Bone marrow (tissue), 2 donors: ENCODE measurements at places on chromosomes 11 and 22.

DNA sequence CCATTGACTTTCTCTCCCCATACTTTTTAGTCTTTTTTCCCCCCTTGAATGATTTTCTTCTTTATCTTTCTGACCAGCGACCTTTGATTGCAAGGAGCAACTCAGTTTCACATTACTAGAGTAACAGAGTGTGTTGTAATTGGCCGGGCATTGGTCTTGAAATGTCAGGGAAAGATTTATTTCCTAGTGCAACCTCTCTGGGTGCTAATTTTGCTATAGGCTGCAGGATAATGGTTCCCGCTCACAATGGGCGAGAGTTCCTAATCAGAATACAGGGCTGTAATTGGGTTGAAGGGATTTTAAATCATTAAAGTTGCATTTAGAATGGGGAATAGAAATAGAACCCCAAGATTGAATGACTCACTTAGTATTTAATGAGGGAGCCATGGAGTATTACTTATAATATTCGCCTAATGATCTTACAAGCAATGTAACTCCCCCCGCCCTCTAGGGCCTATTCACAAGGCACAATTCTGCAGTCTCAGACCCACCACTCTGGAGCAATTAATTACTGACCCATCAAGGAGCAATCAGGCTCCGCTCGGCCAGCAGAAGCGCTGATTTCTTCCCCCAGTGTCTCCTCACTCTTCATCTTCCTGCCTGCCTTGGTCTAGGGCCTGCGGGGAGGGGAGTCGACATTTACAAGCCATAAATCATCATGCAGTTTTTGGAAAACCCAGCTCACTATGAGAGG is 725.9 kb downstream of the NTM start:
- no peak for DNase-seq

GRCh38 chr22:43050995-43051394 is 36.0 kb upstream of the PACSIN2 start:
- DNase-seq = no peak

DNA sequence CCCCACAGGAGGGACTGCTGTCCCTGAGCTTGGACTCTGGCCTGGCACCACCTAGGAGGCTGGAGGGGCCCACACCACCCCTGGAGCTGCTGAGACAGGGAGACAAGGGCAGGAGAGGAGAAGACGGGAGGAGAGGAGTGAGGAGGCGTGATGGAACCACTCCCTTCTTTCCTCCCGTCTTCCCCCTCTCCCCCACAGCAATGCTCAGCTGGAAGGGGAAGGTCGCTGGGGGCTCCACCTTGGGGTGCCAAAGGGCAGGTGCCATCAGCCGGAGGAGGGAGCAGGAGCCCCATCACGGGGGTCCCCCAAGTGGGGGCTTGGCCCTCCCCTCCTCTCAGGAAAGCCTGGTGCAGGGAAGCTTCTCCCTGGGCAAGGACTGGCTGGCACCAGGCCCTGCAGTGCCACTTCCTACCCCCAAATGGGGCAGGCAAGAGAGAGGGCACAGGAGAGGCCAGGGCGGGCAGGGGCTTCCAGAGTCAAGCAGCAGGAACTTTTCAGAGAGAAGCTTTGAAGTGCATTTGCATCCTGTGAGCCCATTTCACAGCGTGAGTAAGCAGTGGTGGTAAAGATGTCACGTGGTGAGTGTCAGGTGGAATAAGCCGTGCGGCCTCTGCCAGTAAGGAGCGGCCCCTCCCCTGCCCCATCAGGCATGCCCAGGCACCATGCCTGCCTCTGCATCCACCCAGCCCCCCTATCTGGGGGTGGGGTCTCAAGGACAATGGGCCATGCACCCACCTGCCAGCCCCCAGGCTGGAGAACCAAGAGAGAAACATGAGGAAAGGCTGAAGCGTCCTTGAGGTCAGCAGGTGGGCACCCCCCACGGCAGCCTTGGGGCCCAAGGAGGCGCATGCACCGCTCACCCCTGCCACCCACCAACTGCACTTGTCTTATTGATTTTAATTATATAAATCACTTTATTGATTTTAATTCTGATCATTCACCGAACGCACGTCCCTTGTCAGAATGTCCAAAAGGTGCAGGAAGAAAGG is 4.9 kb downstream of the IGF2 start:
- DNase-seq = no peak

GRCh38 chr22:17882727-17883126 is 108.5 kb upstream of the BID start:
- DNase-seq = no peak

GRCh38 chr11:63908631-63909401 is 8.1 kb downstream of the RCOR2 start:
- DNase-seq = no peak

DNA sequence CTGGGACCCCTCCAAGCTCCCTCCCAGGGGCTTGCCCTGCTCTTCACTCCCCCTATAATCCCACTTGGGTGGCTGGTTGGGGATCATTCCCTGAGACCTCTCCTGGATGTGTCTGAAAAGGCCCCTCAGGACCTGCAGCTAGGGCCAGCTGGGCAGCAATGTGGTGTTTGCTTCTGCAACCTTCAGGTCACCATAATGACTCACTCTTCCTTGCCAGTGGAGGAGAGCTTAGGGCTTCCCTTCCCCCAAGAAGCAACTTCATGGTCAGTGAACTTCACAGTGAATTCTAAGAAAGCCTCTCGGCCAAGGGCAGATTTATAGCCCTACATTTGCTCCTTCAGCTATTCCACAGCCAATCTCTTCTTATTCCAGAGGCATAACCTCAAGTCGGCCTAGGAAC is 45.1 kb upstream of the TSPAN18 start:
- no peak for DNase-seq

- DNase-seq = no peak
Measured at GRCh38 chr22:40673017-40673416, 6.3 kb upstream of the MCHR1 start.

- no peak for DNase-seq
Measured at GRCh38 chr11:131629925-131630540, 259.6 kb downstream of the NTM start.

GRCh38 chr11:39461066-39461465 is 1998.4 kb downstream of the LRRC4C start:
- DNase-seq = no peak

DNA sequence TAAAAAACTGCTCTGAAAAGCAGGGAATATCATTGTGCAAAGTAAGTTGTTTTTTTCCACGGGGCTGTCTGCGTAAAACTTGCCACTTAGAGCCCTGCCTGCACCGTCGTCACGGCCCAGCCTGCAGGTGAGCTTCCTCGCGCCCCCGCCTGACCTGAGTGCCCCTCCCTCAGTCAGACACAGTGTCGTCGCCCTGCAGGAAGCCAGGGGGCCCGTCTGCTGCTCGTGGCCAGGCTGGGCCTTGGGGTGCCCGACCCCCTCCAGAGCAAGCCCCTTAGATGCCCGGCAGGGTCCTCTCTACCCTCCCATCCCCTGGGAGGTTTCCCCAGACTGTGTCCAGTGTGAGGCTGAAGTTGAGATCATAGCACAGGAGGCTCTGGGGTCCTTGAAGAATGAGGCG is 31.6 kb downstream of the SBF1 start:
- DNase-seq = no peak

GRCh38 chr11:115170133-115170815 is 333.9 kb downstream of the CADM1 start:
- no peak for DNase-seq

- no peak for DNase-seq
Measured at GRCh38 chr11:87361891-87362290, 324.2 kb downstream of the TMEM135 start.

GRCh38 chr11:109432105-109432504 is 10.1 kb downstream of the C11orf87 start:
- DNase-seq = no peak

DNA sequence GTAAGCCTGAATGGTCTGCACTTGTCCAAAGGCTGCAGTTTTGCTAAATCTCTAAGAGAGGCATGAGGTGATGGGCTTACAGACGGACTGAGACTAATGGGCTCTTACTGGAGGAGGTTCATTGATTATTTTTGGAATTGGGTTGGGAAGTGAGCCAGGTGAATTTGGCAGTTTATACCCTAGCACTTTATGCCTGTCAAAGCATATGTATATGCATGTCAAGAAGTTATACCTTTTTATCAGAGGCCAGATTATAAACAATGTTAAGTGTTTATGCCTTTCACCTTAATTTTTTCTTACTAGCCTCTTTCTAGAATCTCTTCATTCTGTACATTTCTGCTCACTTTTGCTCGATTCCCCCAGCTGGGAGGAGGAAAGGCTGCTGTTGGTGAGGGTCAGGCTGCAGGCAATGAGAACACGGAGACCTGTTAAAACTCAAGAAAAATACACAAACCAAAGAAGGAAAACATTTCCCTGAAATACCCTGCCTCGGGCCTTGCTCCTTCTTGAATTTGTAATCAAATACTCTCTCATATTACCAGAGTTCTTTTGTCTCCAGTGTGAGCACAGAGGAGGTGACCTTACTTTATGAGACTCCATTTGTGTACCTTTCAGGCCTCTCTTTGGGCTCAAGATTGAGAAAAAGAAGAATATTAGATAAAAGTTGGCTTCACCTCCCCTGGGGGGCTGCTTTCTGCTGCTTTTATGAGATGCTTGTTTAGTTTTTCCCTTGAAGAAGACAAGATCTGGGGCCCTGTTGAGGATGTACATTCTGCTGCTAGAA is 19.6 kb downstream of the NAT10 start:
- DNase-seq = no peak

GRCh38 chr11:108790501-108791299 is 125.8 kb downstream of the DDX10 start:
- no peak for DNase-seq
